Stimulated activated CD8-positive, alpha-beta memory T cell treated with anti-CD3 and anti-CD28 coated beads, Interleukin-15, amount 100 ng/mL, for 48 hours (primary cell): ENCODE measurements at places on chromosomes 3 and 15.

DNA sequence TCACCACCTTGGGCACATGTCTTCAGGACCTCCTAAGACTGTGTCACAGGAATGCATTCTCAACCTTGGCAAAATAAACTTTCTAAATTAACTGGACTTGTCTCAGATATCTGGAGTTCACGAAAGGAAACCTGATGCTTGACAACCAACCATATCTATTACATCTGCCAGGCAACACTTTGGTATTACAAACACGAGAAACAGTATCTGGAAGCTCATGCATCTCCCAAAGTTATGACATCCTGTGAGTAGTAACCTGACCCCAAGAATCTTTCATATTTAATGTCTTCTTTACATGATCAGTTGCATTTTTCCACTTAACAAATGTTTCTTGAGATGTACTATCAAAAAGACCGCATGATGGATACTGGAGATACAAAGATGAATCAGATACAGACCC lies 465.3 kb upstream of the AGTR1 start:
- no peak for DNase-seq

- DNase-seq = no peak
Observed at GRCh38 chr3:20073683-20074082, 33.4 kb downstream of the KAT2B start.

GRCh38 chr15:100002086-100002620 lies 268.9 kb upstream of the LYSMD4 start:
- DNase-seq = no peak

DNA sequence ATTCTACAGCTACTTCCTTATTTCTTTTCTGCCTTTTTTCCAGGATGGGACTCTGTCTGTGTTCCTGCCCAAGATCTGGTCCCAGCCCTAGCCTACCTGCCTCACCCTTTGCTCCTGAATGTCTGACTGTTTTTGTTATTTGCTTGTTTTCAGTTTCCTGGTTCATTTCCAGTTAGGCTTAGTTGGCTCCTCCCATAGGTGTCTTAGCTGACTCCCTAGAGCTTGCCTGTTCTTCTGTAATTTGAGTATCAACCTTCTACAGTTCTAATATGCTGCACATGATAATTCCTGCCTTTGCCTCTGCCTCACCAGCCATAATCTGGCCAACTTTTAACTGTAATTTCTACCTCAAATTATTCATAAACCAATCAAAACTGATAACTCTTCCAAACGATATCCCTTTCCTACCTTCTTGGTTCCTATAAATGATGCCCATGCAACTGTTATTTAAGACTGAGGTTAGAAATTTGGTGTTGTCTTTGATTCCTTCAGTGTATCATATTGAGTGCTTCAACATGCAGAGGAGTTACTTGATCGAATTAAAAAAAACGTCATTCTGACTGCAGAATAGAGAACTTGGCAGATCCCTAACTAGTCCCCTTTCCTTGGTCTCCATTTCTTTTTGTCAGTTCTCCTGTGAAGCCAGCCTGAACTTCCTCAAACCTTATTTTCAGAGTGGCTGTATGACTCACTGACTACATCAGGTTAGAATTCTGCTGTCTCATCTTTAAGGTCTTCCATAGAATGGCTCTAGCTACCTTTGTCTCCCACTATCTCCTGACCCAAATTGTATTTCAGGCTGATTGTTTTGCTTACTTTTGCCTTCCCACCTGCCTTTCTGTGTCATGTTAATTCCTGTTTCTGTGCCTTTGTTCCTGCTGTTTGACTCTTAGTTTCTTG lies 8.4 kb downstream of the GOLM2 start:
- DNase-seq = no peak

- no peak for DNase-seq
Observed at GRCh38 chr3:150450916-150451315, 42.8 kb downstream of the TSC22D2 start.

GRCh38 chr3:115685097-115685496 lies 61.8 kb downstream of the GAP43 start:
- DNase-seq = no peak

GRCh38 chr3:108415661-108416060 lies 94.7 kb downstream of the MYH15 start:
- no peak for DNase-seq

DNA sequence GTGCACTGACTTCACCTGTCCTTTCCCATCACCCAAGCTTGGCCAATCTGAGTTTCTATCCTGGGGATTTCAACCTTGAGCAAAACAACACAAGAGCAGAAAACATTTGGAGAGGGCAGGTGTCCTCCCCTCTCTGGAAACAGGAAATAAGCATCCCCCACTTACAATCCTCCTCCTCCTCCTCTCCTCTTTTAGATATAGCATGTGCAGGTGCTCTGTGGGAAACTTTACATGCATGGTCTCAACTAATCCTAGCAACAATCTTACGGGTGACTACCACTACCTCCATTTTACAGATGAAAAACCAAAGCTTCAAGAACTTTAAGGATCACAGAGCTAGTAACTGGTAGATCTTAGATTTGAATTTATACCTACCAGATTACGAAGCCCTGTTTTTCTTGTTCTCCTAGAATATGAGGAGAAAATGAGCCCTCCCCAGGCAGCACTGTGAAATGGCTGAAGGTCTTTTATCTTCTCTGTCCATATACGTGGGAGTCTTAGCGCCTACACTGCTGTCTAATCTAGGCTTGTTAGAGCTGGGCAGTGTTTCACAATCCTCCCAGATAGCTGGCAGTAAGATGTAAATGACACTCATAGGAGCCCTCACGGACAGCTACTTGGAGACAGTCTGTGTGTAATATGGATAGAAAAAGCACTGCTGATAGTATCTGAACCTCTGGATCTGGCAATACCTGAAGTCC lies 301.2 kb upstream of the PROK2 start:
- no peak for DNase-seq

DNA sequence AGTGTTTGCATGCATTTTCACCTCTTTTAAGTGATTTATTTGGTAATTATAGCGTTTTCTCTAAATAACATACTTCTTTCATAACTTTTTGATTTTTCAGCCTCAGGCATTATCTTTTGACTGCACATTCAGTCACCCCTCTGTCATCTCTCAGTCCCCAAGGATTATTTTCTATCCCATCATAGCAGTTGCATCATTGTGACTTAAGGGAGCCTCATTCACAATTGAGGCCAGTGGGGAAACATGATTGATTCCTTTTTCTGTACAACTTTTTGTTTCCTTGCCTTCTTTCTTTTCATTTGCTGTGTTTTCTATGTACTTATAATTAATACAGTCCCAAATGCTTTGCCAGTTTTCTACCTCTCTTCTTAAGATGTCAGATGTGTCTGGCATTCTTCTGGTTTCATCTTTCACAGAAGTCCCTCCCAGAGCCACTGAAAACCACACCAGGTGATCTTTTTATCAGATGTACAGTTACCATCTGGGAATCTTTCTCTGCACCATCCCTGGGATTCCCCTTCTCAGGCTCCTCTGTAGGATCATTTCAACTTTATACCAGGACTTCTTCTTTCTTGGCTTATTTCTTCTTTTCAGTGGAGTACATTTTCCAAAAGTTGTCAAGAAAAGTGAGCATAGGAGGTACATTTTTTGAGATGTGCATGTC lies 151.4 kb downstream of the RAP2B start:
- DNase-seq = no peak

GRCh38 chr3:13501521-13501920 lies 21.4 kb downstream of the HDAC11 start:
- DNase-seq = no peak

DNA sequence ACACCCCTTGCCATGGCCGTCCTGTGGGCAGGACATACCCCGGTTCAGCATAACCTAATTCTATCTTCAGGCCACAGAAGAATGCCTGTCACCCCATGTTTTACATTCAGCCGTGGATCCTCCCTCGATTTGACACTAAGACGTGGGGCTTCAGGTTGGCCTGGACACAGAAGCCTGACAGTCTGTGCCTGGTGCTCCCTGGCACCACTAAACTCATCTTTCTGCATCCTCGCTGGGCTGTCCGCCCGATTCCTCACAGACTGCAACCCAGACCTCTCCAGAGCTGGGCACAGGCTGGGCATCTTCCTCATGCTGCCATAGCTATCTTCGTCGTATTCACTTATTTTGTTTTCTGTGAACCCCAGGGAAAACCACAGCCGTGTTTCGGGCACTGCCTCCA lies 117.8 kb upstream of the IQSEC1 start:
- no peak for DNase-seq

DNA sequence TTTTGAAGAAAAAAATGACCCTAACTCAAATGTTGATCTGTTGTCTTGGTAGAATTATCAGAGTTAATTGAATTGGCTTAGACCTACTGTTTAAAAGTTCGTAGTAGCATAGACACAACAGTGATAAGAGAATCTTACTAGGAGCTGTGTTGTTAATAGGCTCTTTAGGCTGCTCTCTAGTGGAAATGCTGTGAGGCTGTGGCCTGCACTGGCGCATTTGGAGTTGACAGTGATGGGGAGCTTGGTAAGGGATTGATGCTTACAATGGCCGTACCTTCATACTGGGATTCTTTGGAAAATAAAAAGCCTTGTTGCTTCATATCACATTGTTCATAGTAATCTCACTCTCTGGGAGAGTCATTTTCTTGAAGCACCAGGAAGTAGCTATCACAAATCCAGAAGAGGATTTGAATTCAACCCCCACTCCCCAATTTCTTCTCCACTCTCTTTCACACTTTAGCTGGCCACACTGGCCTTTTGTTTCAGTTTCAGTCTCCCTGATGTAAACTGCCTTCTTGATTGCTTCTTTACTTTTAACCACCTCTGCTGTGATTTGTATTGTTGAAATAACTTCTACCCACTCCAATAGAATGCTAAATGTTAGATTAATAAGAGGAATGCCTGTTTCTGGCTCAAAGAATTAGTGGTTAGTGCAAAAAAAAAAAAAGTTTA lies 56.6 kb downstream of the CEP63 start:
- no peak for DNase-seq

DNA sequence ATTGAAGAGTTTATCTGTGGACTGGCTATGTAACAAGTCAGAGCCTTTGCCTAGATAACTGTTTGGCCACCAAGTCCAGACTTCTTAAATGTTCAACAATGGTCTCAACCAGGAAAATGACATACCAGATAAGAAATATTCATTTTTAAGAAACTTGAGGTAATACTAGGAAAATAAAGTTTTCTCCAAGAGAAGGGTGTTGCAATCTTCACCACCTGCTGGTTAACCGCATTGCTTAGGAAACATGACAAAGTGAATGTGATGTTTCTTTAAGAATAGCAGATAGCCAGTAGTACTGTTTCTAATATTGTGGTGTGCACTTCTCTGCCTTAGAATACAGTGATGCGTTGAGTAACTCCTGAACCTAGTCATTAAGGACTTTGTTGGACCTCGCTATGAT lies 321.5 kb upstream of the CADM2 start:
- DNase-seq = no peak

DNA sequence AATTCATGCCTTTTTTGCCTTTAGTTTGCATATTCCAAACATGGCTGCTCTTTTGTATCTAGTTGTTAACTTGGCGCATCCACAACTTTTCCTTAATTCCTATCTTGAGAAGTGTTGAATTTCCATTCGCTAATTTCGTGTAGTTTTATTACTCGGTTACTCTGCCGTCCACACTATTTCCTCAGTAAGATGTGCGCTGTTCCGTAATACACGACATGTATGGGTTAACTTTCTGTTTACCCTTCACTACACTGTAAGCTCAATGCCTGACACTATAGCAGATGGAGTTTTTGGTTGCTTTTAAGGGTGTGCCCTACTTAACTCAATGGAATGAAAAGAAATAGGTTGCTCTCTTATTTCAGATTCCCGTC lies 724 bp downstream of the RPSA start:
- no peak for DNase-seq

DNA sequence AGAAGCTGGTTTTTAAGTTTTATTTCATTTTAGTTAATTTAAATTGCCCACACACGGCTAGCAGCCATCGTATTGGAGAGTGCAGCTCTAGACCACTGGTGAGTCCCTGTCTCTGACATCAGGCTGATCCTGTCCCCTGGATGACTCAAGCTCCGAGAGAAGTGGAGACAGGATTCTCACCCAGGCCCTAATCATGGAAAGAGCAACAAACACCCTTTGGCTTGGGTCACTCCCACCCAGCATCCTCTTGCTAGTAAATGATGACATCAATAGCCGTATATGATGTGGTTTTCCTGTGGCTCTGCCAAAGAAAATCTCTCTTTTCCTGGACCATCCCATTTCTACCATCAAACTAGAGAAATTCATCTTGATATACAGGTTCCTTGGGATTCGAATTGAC lies 182.2 kb downstream of the NTRK3 start:
- DNase-seq = no peak

GRCh38 chr15:45384700-45385099 lies 6.4 kb upstream of the GATM start:
- DNase-seq = no peak

DNA sequence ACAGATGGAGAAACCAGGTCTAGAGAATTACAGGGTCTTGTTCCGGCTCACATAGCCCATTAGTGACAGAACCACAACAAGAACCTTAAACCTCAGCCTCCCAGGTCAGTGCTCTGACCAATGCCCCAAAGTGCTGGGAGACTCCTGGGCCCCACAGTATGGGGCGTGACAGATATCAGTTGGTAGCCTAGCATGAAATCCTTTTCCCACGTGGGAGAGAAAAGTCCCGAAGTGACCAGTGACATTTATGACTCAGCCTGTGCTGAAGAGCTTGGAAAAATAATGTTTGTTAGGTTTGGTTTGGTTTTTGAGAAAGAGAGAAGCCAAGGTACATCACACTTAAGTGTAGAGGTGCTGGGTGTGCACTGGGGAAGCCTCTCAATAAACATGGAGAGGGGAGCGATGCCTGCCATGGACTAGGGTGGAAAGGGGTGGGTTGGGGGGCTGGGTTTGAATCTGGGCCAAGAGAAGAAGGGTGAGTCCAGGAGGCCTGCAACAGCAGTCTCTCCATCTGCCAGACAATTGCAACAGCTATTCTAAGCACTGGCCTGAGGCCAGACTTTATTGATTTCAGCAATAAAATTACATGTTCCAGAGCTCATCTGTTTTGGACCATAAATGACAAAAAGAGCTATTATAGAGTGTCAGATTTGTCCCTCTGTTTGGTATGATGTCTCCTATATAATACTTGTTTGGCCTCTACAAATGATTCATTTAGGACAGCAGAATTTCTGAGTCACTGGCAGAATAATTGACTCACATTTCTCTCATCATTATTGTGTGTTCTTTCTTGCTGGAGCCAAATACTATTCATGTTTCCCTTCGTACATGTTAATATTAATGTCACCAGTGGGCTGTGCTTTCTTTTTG lies 43.4 kb downstream of the C2CD4A start:
- no peak for DNase-seq

GRCh38 chr3:119257654-119258410 lies 17.2 kb upstream of the B4GALT4 start:
- no peak for DNase-seq

- DNase-seq = no peak
Observed at GRCh38 chr3:50411229-50411628, 51.9 kb upstream of the TMEM115 start.

GRCh38 chr3:32901005-32901932 lies 50.2 kb upstream of the CCR4 start:
- DNase-seq = no peak

DNA sequence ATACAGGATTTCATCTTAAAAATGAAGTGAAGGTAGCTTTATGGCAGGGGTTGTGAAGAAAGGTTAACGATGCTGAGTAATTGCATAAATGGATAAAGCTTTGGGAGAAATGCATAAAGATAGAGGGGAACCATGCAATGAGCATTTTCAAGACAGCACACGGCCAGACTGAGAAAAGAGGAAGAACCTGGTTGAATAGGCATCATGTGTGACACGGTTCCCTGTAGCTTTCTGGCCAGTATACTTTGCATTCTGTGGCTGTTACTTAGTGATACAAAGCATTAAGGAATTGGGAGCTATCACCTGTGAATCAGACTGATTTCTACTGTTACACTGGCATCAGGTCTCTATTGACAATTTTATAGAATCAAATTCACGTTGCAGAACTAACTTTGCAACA lies 33.3 kb downstream of the NR2C2 start:
- no peak for DNase-seq

- DNase-seq = no peak
Observed at GRCh38 chr3:130963878-130964277, 62.7 kb downstream of the ASTE1 start.
